ENCODE measurements at places on chromosomes 12 and 14.

GRCh38 chr14:88929656-88930436 is 105.4 kb downstream of the TTC8 start:
- no peak for DNase-seq

- no peak for DNase-seq
Observed at GRCh38 chr12:29455087-29455486, 42.4 kb downstream of the OVCH1 start.

DNA sequence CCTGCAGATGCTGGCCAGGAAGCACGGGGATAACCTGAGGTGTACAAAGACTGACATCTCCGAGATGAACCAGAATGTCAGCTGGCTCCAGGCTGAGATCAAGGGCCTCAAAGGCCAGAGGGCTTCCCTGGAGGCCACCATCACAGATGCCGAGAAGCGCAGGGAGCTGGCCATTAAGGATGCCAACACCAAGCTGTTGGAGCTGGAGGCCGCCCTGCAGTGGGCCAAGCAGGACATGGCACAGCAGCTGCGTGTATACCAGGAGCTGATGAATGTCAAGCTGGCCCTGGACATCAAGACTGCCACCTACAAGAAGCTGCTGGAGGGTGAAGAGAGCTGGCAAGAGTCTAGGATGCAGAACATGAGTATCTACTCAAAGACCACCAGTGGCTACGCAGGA is 380.0 kb upstream of the USP15 start:
- no peak for DNase-seq

DNA sequence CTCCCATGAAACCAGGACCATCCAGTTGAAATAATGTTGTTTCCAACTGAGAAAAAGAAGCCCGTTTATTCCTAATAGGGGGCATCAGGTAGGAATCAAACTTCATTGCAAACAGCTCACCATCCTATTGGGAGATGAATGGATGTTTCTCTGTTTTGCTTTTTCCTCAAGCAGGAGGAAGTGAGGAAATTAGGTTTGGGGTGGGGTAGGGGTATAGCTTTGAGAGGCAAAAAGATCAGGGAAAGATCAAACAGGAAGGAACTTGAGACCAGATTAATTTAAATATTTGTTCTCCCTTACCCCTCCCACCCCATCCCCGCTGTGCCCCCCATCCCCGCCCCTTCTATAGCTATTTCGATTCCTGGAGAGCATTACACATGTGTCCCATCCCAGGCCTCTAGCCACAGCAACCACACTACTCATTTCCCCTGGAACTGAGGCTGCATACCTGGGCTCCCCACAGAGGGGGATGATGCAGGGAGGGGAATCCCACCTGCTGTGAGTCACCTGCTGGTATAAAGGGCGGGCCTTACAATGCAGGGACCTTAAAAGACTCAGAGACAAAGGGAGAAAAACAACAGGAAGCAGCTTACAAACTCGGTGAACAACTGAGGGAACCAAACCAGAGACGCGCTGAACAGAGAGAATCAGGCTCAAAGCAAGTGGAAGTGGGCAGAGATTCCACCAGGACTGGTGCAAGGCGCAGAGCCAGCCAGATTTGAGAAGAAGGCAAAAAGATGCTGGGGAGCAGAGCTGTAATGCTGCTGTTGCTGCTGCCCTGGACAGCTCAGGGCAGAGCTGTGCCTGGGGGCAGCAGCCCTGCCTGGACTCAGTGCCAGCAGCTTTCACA is at the start of gene IL23A:
Gene IL23A, plus strand, starts transcription at position 577 of the 850 bp plus-strand sequence. Its CDS starts 161 bp downstream, at position 738.
- peak; percentile 79 for DNase-seq

DNA sequence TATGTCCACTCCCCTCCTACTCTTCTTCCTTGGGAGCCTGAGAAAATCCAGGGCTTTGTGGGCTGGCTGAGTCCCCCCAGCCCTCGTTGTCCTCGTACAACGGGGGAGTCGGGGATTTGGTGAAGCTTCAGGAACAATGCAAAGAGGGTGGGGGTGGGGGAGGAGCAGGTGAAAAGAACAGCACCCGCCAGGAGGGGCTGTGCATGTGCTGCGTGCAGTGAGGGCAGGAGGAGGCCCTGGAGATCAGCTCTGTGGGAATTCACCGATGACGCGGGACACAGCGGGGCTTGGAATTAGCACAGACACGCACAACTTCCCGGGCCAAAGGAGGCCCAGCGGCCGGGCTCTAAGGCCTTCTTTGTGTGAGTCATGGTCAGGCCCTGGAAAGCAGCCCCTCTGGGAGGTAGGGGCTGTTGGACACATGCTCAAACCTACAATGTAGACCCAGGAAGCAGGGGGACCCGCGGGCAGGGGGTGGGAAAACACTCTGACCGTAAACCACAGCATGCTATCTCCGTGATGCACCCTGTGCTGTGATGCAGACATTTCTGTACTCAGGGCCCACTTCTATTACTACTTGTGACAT is 32.8 kb downstream of the RBM19 start:
- no peak for DNase-seq

All from spleen (tissue), 13 donors.